ENCODE measurements at places on chromosomes 16 and 17. TPM values are rescaled to one million over a fixed set of nuclear protein-coding genes. Genes with fewer than 3 reads are reported as not detected.

SOX15 gene
- total RNA-seq: 0.96 TPM

SPATA22 gene
- 3.8 TPM for total RNA-seq

CDK3 gene
- not detected for total RNA-seq

ADAMTS18 gene
- total RNA-seq: not detected

PLXDC1 gene
- 2.9 TPM for total RNA-seq

ODAD4 gene
- 1.4 TPM for total RNA-seq

HBA2 gene
- 10.8 TPM for total RNA-seq

ASGR2 gene
- total RNA-seq: not detected

ABCC12 gene
- not detected for total RNA-seq

IL21R gene
- 0.17 TPM for total RNA-seq

HOXB1 gene
- not detected for total RNA-seq

TBX4 gene
- total RNA-seq: not detected

PDE6G gene
- 2.3 TPM for total RNA-seq

PDILT gene
- not detected for total RNA-seq

CDRT15 gene
- not detected for total RNA-seq

SPIRE2 gene
- 4.2 TPM for total RNA-seq

CCL17 gene
- total RNA-seq: not detected

MEOX1 gene
- 0.39 TPM for total RNA-seq

TMC5 gene
- total RNA-seq: 0.27 TPM

PRDM7 gene
- total RNA-seq: not detected

ZG16B gene
- total RNA-seq: 0.41 TPM

OTOP3 gene
- total RNA-seq: not detected

CTRB1 gene
- 9.9 TPM for total RNA-seq

SLC22A31 gene
- total RNA-seq: 0.81 TPM

CCDC137 gene
- 23.5 TPM for total RNA-seq

TPSAB1 gene
- total RNA-seq: 1.1 TPM

SDR42E1 gene
- 0.94 TPM for total RNA-seq

TMEM220 gene
- 20.1 TPM for total RNA-seq

HEATR9 gene
- not detected for total RNA-seq

HEXIM2 gene
- total RNA-seq: 10.9 TPM

RCVRN gene
- total RNA-seq: not detected

FAM117A gene
- 13.1 TPM for total RNA-seq

HLF gene
- 15.0 TPM for total RNA-seq

HP gene
- 5.6 TPM for total RNA-seq

HOXB9 gene
- 2.7 TPM for total RNA-seq

GIT1 gene
- total RNA-seq: 32.0 TPM

TBC1D3E gene
- total RNA-seq: not detected

TPSD1 gene
- total RNA-seq: not detected

MYH4 gene
- total RNA-seq: not detected

TBX21 gene
- 0.52 TPM for total RNA-seq

EPX gene
- total RNA-seq: not detected

NPIPB9 gene
- total RNA-seq: not detected

C16orf96 gene
- total RNA-seq: 0.33 TPM

HOXB4 gene
- 1.7 TPM for total RNA-seq

ZKSCAN2 gene
- total RNA-seq: 3.6 TPM

MYH8 gene
- total RNA-seq: not detected

Measured in adrenal gland (tissue), 19 donors.